ENCODE measurements at places on chromosomes 3 and 15.

- DNase-seq: no peak
These were observed 6.8 kb upstream of the SNX22 start for GRCh38 chr15:64144565-64145281.

DNA sequence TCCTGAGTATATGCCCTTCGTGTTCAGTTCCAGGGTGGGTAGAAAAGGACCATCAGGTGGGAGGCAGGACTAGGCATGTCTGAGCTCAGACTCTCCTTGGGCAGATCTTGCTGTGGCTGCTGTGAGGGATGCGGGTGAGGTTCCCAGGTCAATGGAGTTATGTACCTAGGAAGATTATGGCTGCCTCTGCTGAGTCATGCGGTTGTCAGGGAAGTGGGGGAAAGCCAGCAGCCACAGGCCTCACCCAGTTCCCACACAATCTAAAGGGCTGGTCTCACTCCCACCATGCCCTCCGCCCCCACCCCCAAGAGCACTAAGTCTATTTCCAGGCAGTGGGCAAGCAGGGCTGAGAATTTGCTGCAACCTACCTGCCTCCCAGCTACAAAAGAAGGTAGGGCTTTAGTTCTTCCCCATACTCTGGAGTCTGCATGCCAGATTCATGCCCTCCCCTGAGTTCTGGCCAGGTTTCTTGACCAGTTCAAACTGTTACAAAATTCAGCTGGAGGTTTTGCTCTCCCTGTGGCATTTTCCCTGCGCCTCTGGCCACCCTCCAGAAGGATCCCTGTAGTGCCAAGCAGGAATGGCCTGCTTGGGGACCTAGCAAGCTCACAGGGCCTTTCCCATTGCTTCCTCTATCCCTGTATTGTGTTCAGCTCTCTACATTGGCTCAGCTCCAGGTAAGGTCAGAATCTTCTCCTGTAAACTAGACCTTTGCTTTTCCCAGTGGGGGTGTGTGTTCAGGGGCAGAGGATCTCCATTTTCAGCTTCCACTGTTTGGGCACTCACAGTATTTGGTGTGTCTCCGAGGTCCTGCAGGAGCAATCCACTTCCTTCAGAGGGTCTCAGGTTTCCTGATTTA, 12.7 kb upstream of the TMCO5A start:
- no peak for DNase-seq

GRCh38 chr15:70382009-70382749, 284.5 kb upstream of the TLE3 start:
- no peak for DNase-seq

- DNase-seq: no peak
These were observed 6.7 kb downstream of the EOMES start for GRCh38 chr3:27715454-27715806.

DNA sequence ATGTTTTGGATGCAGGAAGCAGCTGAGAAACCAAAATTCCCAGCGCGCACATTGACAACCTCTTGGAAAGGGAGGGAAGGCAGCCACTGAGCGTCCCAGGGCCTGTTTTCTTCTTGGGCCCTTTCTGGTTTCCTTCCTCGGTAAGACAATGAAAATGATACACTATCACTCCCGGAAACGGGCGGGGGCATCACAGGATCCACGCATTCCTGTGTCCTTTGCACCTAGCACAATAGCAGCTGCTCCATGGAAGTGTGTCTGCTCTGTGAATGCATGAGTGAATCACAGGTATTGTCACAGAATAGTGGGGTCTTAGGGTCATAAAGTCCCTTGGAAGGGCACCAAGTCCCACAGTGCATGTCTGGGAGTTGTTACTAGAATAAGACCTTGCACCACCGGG, 6.3 kb upstream of the ITPKA start:
- DNase-seq: no peak

- DNase-seq: no peak
These were observed 1.5 kb downstream of the MRPL46 start for GRCh38 chr15:88465633-88466224.

GRCh38 chr15:25803541-25803940, 59.6 kb downstream of the ATP10A start:
- no peak for DNase-seq

- DNase-seq: no peak
These were observed 23.2 kb upstream of the SRPRB start for GRCh38 chr3:133782454-133782853.

- DNase-seq: no peak
These were observed 74.5 kb upstream of the UBE2E2 start for GRCh38 chr3:23128655-23129054.

- no peak for DNase-seq
These were observed 56.9 kb downstream of the GRIP2 start for GRCh38 chr3:14483286-14483685.

DNA sequence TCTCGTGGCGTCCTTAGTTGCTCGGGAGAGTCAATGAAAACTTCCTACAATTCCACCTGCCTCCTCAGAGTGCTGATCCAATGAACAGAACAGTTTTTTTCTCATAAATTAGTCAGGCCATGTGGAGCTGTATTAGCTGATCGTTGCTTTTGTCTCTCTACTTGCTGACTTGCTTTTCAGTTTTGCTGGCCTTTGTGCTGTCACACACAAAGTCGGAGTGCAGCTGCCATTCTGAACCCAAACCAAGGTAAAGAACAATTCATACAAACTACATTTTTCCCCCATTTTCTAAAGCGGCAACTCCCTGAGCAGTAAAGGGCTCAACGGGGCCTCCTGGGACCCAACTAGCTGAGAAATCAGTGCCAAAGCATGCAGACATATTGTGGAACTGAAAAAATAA, 43.1 kb downstream of the MEIS2 start:
- no peak for DNase-seq

DNA sequence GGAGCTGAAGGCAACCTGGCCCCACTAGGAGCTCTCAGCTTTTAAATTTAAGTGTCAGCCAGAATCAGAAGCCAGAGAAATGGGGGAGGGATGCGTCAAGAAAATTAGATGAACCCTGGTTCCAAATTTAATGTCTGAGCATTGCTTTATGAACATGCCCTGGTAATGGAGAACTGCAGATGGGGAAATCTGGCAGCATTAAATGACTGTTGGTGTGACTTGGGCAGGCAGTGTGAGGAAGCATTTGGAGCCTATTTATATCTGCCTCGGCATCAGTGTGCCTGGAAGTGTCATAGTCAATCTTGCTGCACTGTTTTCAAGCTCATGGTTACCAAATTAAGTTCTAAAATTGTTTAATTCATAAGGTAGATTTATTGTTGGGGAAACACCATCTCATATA, 29.0 kb downstream of the NME9 start:
- no peak for DNase-seq

GRCh38 chr3:86792316-86792715, 198.6 kb downstream of the VGLL3 start:
- no peak for DNase-seq

GRCh38 chr3:105747060-105747541, 121.7 kb downstream of the CBLB start:
- DNase-seq: no peak

DNA sequence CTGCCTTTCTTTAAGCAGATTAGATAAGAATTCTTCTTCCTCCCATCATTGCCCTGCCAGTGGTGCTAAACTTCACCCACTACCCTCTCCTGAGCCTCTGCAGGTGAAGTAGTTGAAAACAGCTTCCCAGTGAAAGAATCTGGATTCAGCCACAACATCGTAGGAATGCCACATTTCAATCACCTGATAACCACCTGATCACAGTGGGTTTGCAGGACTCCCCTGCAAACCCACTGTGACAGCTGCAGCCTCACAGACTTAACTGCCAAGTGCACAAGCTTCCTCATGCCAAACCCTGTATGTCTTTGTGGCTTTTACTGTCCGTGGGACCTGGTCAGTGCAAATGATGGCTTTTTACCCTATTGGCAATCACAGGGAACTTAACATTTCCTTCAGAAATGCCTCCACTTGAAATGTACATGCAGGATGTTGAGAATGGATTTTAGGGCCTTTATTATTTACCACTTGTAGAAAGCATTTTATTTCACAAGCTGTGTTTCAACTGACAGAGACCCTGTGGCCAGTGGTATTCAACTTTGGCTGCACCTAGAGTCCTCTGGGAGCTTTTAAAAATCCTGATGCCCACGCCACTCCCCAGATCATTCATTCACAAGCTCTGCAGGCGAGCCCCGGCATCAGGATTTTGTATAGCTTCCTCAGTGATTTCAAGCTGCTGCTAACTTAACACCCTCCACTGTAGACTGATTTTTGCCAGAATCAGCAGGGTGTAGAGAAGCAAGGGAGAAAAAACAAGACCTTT, 49.1 kb downstream of the OXNAD1 start:
- DNase-seq: no peak

DNA sequence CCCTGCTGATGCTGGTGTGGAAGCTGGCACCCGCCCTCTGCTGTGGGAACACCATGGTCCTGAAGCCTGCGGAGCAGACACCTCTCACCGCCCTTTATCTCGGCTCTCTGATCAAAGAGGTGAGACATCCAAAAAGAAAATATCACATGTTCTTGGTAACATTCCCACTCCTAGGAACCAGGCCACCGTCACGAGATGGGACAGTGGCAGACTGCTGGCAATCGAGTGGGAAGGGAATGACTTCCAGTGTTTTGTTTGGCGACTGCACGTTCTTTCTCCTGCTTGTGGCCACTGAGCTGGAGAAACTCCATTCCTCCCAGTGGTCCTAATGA, 14.3 kb downstream of the ALDH1A3 start:
- no peak for DNase-seq

DNA sequence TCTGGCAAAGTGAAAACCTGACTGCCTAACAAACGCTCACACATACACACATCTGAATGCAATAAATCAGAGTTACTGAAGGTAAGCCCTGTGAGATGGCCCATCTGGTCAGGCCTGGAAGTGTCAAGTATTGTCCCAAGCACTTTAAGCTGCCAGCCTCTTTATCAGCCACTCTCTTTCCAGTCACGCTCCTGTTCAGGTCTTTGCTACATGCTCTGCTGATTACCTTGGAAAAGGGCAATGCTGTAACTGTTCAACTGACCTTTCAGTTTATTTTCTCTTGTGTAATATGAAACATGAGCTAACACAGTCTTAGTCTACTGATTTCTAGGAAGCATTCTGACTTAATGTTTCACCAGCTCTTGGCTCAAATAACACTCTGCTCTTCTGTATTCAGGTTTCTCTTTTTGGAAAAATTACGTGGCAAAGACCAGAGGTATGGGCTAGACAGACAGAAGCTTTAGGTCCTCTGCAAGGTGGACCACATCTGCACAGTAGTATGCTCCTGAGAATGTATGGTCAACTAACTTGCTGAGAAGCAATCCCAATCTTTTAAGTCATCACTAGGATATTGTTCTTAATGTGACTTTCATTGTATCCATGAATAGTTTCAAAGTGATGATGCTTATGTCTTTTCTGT, 44.5 kb downstream of the GBE1 start:
- no peak for DNase-seq

DNA sequence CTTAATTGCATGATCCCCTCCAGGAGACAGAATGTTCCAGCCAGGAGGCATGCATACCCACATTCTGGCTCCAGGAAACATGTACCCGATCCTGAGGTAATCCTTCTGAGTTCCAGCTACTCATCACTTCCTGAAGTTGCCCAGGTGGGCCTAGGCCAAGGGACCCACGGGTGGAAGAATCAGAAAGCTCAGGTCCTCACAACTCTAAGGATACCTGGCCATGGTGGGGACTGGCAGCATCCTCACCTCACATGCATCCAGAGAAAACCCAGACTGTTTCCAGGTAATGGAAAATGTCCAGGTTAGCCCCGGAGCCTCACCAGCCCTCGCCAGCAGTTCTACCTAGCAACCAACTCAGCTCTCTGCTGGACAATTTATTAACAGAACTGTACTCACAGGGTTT, 78.2 kb downstream of the DAPK2 start:
- DNase-seq: no peak

- no peak for DNase-seq
These were observed 59.5 kb upstream of the STRIT1 start for GRCh38 chr3:155352900-155353490.

- no peak for DNase-seq
These were observed 46.0 kb downstream of the RARB start for GRCh38 chr3:25474052-25474451.

GRCh38 chr15:54462511-54462913, 484.3 kb downstream of the UNC13C start:
- no peak for DNase-seq

DNA sequence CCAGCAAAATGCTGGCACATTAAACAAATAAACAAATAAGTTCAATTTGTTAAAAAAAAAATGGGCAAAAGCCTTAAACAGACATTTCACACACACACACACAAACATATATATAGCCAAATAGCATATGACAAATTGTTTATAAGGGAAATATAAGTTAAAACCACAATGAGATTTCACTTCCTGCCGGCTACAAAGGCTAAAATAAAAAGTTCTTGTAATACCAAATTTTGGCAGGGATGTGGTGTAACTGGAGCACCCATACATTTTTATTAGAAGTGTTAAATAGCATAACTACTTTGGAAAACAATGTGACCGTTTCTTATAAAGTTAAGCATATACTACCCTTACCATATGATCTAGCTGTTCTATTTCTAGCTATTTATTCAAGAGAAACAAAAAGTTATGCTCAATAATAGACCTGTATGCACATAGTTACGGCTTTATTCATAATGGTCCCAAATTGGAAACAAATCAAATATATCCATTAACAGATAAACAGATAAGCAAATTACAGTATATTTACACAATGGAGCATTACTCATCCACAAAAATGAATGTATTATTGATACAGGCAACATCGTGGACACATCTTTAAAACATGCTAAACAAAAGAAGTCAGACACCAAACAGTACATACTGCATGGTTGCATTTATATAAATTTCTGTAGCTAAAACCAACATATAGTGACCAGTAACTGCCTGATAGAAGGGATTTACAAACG, 93.9 kb downstream of the EOMES start:
- no peak for DNase-seq

DNA sequence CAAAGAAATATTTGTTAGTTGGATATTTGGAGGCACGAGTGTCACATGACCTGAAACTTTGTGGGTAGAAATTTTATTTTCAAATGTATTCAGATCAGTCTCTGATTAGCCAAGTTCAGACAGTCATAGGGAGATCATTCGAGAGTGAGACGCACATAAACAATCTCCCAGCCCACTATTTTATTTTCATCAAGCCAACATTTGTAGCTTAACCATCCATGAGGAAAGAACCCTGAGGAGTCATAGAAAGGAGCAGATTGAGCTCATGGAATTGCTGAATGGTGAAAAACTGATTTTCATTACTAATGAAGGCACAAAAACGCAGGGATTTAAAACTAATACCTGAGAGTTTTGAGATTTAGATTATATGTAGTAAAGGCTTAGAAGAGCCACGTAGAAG, 548.7 kb downstream of the NSUN3 start:
- no peak for DNase-seq

- no peak for DNase-seq
These were observed 9.7 kb upstream of the TRANK1 start for GRCh38 chr3:36954452-36955134.

GRCh38 chr3:189195302-189195701, 23.5 kb downstream of the TPRG1 start:
- no peak for DNase-seq

- DNase-seq: no peak
These were observed 10.0 kb downstream of the CRYGS start for GRCh38 chr3:186534113-186534669.

- no peak for DNase-seq
These were observed 3.1 kb upstream of the MESP2 start for GRCh38 chr15:89772932-89773583.

All from stimulated activated CD4-positive, alpha-beta T cell treated with anti-CD3 and anti-CD28 coated beads, TNF-alpha, amount 100 ng/mL, for 1 hour (primary cell).